ENCODE measurements at places on chromosomes 3 and 15.

- DNase-seq, result no peak
These were observed 132.3 kb downstream of the STAC start for GRCh38 chr3:36512555-36512954.

- no peak for DNase-seq
These were observed 130.2 kb upstream of the STRIT1 start for GRCh38 chr3:155423526-155424322.

GRCh38 chr15:84666373-84666772, 8.4 kb upstream of the NMB start:
- DNase-seq, result no peak

- DNase-seq, result no peak
These were observed 25.3 kb downstream of the PTPN23 start for GRCh38 chr3:47405820-47406761.

- DNase-seq, result no peak
These were observed 12.9 kb downstream of the HEG1 start for GRCh38 chr3:125042725-125043406.

- no peak for DNase-seq
These were observed 39.5 kb upstream of the TPRG1 start for GRCh38 chr3:189132231-189132671.

DNA sequence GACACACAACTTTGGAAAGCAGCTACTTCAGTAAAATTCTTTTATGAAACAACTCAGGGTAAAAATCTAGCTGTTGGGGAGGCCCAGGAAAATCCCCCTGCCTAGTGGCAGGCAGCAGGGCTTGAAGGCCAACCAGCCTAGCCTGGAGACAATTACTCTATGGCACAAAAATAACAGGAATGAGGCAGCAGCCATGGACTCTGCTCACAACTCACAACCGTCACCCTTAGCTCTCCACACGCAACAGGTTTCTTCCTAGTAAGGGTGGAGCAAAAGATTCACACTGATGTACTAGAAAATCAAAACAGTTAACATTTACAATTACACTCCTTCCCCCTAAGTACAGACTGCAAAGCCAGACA, 530 bp upstream of the FBXL22 start:
- no peak for DNase-seq

- no peak for DNase-seq
These were observed 48.3 kb downstream of the SERPINI1 start for GRCh38 chr3:167783781-167784180.

DNA sequence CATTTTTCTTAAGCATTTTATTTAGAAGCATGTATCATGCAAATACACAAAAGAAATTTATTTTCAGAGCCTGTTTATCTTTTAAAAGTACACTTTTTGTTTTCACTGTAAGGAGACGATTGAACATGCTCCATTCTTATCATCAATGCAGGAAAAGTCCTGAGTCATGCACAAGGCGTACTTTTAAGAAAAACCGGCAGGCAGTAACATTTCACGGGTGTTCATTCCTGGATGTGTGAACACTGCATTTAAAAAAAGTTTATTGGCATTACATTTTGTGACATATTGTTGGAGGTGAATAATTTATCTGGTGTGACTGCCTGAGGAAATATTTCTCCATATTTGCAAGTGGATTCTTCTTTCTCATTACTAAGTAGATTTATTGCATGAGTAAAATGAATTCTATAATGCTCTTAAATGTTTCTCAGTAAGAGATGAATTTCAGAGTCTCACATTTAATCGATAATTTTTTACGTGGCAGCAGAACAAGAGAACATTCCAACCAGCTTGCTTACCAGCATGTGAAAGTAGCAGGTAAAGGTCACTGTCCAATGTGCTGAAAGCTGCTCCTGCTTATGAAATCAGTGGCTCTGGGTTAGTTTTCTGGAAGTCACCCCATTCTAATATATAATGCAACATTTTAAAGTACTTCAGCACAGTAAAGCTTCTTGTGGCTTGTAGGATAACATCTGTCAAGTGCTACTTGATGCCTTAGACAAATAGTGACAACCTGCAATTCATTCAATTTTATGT, 87.0 kb downstream of the SV2B start:
- DNase-seq, result no peak

DNA sequence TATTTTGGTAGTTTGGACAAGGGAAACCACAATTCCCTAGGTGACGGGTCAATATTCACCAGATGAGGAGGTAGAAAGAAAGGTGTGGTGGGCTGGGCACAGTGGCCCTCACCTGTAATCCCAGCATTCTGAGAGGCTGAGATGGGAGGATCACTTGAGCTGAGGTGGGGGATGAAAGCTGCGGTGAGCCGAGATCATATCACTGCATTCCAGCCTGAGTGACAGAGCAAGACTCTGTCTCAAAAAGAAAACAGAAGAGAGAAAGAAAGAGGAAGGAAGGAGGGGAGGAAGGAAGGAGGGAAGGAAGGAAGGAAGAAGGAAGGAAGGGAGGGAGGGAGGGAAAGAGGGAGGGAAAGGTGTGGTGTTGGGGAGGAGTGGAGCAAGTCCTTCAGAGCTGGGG, 56.1 kb upstream of the RNF7 start:
- DNase-seq, result no peak

GRCh38 chr15:78930577-78931388, 14.1 kb downstream of the CTSH start:
- DNase-seq, result no peak

DNA sequence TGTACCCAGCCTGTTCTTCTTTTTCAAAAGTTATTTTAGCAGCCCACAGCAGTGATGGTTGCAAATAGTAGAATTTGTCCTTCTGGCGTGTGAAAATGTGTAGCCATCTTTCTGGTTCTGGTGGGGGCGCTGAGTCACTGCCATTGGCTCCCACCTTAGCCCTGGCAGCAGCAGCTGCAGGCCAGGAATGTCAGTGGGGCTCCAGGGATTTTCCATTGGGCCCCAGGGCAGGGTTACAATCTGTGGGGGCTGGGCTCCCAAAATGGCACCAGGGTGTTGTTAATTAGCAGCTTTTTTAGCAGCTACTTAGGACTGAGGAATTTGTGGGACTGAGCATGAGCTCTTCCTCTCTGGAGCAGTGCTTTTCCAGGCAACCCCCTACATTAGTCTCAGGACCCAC, 38.9 kb downstream of the TOPAZ1 start:
- no peak for DNase-seq

- DNase-seq, result no peak
These were observed 430 bp downstream of the SLCO2A1 start for GRCh38 chr3:134029256-134029733.

DNA sequence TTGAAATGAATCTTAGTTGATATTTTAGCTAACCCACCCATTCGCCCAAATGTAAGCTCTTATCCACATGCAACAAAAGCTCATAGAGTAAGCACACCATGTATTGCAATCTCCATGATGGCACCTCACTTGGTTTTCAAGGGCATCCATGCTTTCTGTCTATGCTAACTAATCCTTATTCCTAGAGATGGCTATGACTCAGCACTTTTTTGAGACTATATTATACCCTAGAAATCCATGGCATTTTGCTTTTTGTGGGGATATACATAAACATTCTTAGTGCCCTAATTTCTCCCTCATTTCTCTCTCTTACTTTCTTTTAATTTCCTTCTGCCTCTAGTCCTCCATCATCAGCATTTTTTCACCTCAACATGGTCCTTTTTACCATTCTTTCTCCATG, 168.5 kb upstream of the STT3B start:
- DNase-seq, result no peak

- no peak for DNase-seq
These were observed 32.0 kb downstream of the SV2B start for GRCh38 chr15:91132079-91132478.

- no peak for DNase-seq
These were observed 393.6 kb upstream of the GOLIM4 start for GRCh38 chr3:168489301-168489700.

DNA sequence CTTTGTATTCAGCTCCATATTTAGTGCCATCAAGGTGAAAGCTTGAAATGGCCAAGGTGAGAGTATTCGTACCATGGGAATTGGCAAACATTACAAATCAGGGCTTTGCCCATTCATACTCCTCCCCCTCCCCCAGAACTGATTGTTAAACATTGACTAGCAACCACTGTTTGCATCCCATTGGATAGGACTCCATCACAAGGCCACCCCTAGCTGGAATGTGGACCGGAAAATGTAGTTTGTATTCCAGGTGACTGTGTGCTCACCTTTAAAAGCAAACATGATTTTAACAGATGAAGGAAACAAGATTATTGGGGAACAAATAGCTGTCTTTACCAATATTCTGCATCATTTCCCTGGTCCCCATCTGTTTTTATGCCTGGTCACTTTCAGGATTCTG, 14.1 kb downstream of the ST3GAL6 start:
- DNase-seq, result no peak
